Right ventricle myocardium inferior (tissue), 1 donor: ENCODE measurements at places on chromosomes 3 and 15.

GRCh38 chr3:122272879-122273278 is 52.2 kb upstream of the CSTA start:
- no peak for DNase-seq

- DNase-seq = no peak
Measured at GRCh38 chr3:62585861-62586260, 212.5 kb upstream of the FEZF2 start.

DNA sequence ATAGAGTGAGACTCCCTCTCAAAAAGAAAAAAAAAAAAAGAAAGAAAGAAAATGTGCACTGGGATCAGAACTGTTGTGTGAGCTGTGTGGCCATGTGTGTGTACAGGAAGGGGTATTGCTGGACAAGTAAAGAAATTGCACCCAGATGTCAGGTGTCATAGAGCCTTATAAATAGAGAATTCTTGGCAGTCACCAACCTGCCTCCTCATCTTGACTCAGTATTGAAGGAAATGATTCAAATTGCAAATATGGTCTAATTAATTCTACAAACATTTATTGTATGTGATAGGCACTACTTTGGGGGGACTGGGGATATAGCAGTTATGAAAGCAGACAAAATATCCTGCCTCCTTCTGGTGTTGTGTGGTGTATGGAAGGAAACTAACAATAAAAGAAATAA is 243.8 kb upstream of the TTC14 start:
- DNase-seq = no peak

- DNase-seq = no peak
Measured at GRCh38 chr3:194275721-194276120, 75.4 kb downstream of the CPN2 start.

DNA sequence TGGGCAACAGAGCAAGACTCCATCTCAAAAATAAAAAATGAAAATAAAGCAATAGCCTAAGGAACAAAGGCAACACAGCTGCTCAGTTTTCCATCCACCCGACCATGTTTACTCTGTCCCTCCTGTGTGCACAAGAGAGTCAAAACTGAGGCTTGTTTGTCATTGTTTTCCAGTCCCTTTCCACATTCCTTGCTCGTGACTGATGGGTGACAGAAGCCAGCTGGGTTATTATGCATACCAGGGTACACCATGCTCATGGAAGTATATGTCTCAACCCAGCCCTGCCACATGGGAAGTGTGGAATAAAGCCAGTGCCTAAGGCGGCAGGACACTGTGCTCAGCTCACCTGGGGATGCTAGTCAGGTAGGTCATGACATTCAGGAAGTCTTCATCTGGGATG is 49.5 kb downstream of the MCF2L2 start:
- DNase-seq = no peak

DNA sequence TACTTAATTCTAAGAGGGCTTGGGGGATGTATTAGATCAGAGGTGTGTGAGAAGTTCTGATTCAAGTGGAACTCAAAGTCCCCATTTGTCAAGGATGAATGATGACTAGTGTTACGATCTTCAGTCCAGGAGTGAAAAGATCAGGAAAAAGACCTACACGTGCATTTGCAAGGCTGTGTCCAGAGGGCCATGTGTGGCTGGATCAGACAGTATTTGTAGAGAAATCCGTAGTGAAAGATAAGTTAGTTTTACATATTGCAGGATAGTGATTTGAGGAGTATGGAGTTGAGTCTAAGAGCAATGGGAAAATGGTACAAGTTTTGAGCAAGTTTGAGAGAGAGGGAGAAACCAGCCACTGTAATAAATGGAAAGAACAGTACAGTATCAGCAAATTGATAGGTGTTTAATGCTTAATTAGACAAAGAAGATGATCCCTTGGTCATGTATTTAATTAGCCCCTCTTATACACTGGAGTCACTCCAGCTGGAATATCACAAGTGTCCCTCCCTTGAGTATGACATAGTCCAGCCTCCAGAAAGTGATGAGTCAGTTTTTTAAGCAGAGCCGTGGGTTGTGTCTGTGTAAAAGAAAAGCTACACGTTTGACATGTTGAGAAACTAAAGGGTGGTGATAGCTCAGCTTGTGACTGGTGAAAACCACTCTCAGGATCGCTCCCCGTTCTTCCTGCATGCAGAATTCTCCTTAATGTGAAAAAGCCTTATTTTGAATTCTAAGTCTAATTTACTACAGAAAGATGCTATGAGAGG is 348.8 kb downstream of the ROBO1 start:
- no peak for DNase-seq

- DNase-seq = no peak
Measured at GRCh38 chr3:64681827-64682226, 6.0 kb downstream of the ADAMTS9 start.
